ENCODE measurements at places on chromosomes 5 and 9.

GRCh38 chr5:179268399-179268952, 76.8 kb downstream of the ADAMTS2 start:
- no peak for DNase-seq

DNA sequence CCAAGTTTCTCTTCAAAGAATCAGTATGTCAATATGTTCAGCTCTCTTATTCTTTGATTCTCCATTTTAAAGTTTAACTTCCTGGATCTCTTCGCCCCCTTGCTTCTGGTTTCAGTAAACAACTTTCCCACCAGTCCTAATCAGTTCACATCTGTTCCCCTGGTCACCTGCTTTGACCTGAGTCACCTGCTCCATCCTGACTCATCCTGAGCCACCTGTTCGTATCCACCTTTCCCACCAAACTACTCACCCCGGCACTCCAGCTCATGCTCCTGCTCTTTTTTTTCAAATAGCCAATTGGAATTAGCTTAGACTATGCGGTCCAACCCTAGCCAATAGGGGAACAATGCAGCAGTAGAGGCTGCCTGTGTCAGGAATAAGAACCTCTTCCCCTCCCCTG, 23.6 kb upstream of the CSF1R start:
- no peak for DNase-seq

DNA sequence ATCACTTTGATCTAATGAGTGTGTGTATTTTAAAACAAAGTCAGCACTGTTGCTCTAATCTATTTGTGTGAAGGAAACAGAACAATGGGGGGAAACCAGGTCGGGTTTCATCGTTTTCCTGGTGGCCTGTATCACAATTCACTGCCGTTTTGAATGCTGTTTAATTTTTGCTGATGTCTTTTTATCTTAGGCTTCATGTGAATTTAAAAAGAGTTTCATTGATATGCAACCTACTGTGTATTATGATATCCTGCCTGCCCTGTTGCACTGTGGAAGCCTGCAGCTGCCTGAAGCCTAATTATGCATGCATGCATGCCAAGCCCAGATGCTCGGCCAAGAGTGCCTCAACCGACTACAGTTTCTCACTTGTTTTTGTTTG, 307.5 kb downstream of the ZNF608 start:
- no peak for DNase-seq

GRCh38 chr5:172845154-172845553, 11.1 kb downstream of the ERGIC1 start:
- DNase-seq, result no peak

Measured in HCEC 1CT (cell line).